Urothelium cell line (cell line): ENCODE measurements at places on chromosomes 5 and 9.

DNA sequence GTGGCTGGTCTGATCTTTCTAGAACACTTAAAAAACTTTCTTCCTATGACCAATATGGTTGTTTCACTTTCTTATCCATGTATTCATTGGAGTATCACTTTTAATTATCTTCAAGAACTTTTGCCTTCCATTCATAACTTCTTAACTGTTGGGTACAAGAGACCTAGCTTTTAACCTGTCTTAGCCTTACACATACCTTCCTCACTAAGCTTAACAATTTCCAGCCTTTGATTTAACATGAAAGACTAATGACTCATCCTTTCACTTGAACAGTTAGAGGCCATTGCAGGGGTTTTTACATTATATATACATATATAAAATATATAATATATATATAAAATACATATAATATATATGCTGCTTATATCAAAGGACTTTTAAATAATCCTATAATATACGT, 57.9 kb downstream of the ABHD17B start:
- no peak for DNase-seq

GRCh38 chr9:115207003-115207836, 89.3 kb upstream of the TNC start:
- no peak for DNase-seq

GRCh38 chr5:100731768-100732167, 171.3 kb downstream of the ST8SIA4 start:
- DNase-seq, result peak; percentile 8

DNA sequence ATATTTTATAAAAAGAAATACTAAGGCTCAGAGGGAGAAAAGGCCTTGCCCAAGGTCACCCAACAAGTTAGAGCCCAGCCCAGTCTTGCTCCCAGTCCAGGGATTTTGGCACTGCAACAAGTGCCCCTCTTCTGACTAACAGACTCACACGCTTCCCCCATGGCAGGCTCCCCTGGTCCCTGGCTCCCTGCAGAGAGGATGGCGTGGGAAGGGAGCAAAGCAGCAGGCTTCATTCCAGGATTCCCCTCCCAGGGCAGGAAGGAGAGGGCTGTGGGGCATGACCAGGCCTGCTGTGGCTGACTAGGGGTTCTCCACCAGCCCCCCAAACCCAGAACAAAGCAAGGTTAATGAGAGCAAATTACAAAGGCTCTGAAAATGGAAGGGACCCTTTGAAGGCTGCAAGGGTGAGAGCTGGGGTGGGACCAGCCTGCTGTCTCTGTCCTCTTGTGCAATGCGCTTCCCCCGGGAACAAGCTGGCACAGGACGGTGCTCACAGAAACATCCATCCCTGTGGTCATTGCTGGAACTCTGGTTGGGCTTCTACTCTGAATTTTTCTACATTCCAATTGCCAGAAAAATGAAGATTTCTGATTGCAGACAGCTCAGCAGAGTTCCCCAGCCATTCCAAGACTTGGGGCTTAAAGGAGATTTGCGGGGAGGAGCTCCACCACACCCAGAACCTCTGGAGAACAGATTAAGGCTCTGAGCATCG, 37.1 kb upstream of the FAT2 start:
- DNase-seq, result no peak

GRCh38 chr5:132840896-132841295, 10.4 kb upstream of the SHROOM1 start:
- DNase-seq, result no peak

DNA sequence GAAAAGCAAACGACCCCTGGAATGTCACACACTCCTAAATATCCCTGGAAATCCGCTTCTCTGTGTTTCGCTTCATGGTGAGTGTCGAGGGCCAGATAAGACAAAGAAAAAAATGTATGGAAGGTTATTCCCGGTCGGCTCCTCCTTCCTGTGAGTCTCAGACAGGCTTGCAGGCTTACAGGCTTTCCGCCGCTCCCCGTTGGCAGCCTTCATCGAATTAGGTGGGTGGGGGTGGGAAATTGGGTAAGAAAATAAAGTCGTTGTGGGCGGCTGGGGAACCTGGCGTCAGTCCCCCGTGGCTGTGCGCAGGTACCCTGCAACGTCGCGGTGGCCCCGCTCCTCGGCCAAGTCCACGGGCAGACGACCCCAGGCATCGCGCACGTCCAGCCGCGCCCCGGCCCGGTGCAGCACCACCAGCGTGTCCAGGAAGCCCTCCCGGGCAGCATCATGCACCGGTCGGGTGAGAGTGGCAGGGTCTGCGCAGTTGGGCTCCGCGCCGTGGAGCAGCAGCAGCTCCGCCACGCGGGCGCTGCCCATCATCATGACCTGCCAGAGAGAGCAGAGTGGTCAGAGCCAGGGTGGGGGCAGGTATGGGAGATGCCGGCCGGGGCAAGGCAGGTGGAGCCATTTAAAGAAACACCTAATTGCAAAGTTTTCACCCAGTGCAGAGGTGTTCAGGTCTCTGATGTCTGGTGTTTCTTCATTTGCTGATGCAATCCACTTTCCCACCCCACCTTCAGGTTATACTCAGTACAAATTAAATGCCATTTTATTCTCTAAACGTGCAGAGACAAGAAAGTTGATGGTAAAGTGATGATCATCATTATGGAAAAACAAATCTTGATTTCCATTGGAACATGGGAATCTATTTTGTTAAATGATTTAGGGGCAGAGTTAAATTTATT, 3.2 kb downstream of the CDKN2B start:
- no peak for DNase-seq

DNA sequence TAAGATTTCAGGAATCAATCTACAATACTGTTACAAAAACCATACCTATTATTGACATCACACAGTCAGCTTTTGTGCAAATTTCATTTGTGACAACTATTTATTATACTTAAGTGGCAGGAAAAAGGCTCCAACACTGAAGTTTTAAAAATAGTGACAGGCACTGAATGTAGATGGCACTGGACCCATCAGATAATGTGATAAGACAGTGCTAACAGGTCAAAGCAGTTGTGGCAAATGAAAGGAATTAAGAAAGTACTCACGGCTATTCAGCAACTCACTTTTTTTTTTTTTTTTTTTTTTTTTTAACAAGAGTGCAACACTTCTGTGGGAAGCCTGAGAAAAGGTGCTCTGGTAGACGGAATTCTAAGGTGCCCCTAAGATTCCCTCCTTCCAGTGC, 115.0 kb upstream of the MEF2C start:
- DNase-seq, result no peak

- DNase-seq, result no peak
These were observed 122.1 kb upstream of the DMAC1 start for GRCh38 chr9:7921545-7922197.

DNA sequence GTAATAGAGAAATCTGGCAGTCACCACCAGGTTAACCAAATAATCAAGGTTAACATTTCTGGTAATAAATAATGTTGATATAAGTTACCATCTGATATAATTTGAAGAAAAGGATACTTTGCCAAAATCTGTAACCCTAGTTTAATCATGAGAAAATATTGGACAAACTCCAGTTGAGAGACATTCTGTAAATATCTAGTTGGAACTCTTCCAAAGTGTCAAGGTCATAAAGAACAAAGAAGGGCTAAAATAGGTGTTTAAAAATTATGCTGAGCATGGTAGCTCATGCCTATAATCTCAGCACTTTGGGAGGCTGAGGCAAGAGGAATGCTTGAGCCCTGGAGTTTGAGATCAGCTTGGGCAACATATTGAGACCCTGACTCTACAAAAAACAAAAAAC, 253.3 kb downstream of the MRPS30 start:
- no peak for DNase-seq

GRCh38 chr9:113798062-113799030, 77.8 kb upstream of the ZNF618 start:
- no peak for DNase-seq

DNA sequence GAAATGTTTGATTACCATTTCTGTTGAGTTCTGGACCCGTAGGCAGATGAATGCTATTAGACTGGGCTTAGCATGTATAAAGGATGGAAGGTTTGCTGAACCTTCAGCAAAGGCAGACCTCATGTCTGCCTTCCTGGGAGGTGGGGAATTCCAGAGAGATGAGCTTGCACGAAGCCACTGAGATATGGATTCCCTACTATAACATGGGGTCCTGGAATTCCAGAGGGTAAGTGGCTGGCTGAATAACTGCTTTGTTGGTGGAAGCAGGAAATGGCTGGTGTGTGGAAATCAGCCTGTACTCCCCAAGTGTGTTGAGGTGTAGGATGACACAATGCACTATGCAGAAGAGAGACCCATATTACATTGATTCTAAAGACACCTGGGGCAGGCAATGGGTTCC, 526.4 kb downstream of the CTNND2 start:
- DNase-seq, result peak; percentile 25

DNA sequence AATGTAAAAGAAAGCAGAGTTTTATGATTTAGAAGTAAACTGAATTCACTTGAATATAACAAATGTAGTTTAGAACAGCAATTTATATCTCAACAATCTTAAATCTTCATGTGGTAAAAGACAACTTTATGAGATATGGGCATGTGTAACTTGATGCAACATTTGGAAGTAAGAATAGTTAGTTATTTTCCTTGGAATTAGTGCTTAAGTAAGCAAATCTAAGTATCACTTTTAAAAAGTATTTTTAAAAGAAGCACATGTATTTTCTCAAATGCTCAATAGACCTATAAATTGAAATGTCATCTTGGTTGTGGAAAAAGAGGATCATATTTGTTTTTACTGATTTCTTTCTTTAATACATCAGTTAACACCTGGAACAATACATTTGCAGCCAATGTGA, 340.3 kb upstream of the CDH6 start:
- no peak for DNase-seq

- DNase-seq, result no peak
These were observed 2.0 kb upstream of the FAF2 start for GRCh38 chr5:176446028-176446665.

- DNase-seq, result no peak
These were observed 507.3 kb downstream of the ISL1 start for GRCh38 chr5:51890435-51891116.

- peak; percentile 85 for DNase-seq
These were observed at the start of gene C5orf63 for GRCh38 chr5:127072861-127073846. Gene C5orf63, minus strand, starts transcription at chr5:127073502. Its CDS starts 14,507 bp downstream, at chr5:127058995.

- DNase-seq, result no peak
These were observed 46.6 kb downstream of the S1PR3 start for GRCh38 chr9:89037891-89038290.

DNA sequence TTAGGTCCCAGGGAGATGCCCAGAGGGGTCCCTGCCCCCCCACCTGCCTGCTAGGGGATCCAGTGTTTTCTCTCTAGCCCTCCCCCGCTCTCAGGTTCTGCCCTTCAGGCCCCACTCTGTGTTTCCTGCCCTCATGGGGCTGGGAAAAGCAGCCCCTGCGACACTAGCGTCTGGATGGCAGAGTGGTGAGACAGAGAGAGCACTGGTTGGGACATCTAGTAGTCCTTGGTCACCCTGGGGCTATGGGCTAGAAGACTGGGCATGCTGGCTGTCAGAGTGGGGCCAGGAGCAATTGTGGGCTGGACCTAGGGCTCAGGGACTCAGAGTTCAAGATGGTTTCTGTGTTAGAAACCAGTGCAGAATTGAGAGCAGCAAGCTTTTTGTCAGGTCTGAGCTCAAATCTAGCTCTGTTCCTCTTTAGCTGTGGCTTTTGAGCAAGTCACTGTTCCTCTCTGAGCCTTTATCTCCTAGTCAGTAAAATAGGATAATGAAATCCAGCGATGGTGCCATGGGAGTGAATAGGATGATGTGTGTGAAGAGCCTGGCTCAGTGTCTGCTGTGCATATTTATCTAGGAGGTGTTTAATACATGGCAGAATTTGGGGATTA, 39.0 kb downstream of the RGS3 start:
- no peak for DNase-seq

DNA sequence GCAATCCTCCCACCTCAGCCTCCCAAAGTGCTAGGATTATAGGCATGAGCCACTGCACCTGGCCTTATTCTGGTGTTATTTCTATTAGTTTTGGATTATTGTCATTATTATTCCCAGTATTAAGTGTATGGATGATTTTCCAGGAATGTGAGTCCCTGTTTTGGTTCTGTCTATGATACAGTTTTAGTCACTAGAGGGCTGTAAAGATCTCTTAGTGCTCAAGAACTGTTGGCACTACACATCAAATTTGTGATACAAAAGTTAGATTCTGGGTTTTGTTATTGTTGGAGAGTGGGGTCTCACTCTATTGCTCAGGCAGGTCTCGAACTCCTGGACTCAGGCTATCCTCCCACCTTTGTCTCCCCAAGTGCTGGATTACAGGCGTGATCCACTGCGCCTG, 12.1 kb downstream of the CCL28 start:
- no peak for DNase-seq

GRCh38 chr5:38809388-38810359, 36.1 kb upstream of the OSMR start:
- peak; percentile 88 for DNase-seq

DNA sequence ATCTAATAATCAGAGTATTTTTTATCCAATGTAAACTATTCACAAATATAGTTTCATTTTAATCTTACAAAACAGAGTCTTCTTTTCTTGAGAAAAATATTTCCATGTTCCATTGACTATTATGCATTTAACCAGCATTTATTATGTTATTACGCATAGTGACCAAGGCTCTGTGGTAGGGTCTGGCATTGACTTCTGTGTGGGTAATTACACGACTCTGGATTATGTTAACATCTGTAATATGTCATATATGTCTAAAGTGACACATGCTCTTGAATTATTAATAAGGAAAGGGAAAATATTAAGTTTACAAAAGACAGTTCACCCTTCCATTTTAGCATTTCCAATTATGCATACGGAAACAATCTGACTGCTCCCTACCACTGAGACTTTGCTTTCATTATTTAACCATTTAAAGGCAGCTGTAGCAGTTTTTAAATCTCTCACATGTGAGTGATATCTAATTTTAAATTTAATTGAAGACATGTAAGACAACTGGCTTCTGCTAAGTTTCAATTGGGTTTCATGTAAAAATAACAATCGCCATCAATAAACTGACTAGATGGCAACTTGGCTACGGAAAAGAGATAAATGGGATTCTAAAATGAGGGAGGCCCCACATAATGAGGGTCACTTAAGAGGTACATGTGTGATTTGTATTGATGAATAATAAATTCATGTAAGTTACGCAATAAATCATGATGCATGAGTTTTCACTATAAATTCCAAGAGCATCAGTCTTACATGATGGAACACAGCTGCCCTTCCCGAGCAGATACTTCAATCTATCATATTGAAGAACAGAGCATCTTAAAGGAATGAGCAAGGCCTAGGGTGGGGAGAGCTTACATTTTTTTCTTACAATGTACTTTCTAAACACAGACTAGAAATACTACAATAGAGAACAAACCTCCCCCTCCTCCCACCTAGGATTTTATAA, 1056.8 kb downstream of the MAT2B start:
- no peak for DNase-seq

- peak; percentile 41 for DNase-seq
These were observed 67.1 kb upstream of the GGTA1 start for GRCh38 chr9:121566481-121567465.

- no peak for DNase-seq
These were observed 102.2 kb downstream of the MAP1B start for GRCh38 chr5:72209147-72210115.

DNA sequence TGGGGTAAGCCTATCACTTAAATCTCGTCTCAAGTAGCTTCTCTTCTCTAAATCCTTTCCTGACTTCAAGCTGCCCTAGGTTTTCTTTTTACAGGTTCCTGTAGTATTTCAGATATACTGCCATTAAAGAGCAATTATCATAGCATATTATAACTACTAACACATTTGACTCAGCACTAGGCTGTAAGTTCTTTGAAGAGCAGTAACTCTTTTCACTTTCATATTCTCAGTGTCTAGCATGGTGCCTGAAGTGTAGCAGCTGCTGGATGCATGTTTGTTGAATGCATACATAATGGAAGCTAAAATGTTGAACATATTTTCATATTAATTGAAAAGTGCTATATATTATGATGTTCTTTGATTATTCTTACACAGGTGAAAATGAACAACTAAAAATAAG, 22.5 kb downstream of the CCDC152 start:
- DNase-seq, result no peak
